ENCODE measurements at places on chromosomes 1 and 21.

GRCh38 chr1:60402216-60402615 is 328.6 kb upstream of the C1orf87 start:
- no peak for DNase-seq

- DNase-seq: no peak
Measured at GRCh38 chr1:59266180-59266926, 30.5 kb upstream of the FGGY start.

- DNase-seq: no peak
Measured at GRCh38 chr1:205368478-205368877, 11.8 kb upstream of the KLHDC8A start.

GRCh38 chr1:82640352-82640751 is 839.6 kb downstream of the ADGRL2 start:
- DNase-seq: no peak

DNA sequence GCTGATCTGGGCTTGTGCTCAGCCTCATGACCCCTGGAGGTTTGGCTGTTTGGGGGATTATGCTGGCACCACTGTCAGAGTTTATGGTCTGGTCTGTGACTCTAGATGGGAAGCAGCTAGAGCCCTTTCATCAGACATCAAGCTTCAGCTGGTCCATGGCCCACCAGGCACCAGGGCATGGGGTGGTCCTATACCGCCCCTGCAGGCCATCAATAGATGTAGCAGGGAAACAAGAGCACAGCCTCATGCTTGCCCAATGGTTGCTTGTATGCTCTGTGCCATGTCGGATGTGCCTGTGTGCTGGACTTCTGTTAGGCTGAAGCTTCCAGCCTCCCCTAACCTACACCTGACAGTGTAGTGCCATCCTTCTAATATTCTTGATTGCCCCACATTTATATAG is 71.1 kb upstream of the CD34 start:
- DNase-seq: peak; percentile 72
